LHCN-M2 (cell line): ENCODE measurements at places on chromosomes 3 and 15.
A peak's percentile ranks its signal among the peaks of the same experiment; 100 is the strongest.

DNA sequence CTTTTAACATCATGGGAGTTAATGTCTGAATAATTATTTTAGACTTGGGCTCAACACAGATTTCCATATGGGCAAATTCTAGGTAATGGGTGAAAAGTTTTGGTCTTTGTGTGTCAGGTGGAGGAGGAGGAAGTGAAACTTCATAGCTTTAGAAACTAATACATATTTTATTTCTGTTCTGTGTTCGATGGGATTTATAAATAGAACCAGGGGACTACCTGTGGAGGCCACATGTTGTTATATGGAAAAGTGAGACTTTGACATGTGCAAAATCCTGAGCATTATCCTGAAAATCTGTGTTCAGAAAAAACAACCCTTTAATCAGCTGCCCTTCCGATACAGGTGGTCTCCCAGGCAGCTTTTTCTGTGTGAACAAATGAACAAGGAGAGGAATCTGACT, 209.5 kb downstream of the SOX2 start:
- no peak for DNase-seq

DNA sequence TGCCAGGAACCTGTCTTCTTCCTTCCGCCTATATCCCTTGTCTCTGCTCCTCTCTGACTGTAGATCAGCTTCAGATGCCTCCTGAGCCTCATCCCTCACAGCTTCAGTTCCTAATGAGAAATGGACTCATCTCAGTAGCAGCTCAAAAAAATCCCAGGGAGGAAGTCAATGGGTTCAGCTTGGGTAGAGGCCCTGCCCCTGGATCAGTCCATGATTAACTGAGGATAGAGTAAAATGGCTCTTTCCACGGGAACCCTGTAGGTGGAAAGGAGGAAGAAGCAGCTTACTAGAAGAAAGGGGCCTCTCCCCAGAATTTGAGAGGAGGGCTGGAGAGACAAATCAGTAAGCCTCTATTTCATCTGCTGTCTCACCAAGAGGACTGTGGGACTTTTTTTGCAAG, 26.9 kb upstream of the HCN4 start:
- DNase-seq = no peak

GRCh38 chr15:25327686-25328085, 111.1 kb downstream of the UBE3A start:
- no peak for DNase-seq

DNA sequence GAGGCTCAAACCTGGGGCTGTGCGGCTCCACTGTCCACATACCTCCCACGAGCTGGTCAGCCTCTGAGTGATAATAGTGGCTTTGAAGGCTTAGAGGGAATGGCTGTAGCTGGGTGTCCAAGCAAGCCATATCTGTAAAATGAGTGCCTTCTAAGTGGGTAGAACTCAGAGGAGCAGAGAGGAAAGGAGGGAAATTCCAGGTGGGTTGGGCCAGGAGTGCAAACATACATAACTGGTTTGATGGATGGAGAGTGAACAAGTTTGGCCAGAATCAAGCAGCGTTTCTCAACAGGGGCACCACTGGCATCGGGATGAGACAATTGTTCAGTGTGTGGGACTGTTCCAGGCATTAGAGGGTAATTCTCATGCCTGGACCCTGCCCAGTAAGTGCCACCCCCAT, 91.1 kb downstream of the ASB7 start:
- DNase-seq = no peak

DNA sequence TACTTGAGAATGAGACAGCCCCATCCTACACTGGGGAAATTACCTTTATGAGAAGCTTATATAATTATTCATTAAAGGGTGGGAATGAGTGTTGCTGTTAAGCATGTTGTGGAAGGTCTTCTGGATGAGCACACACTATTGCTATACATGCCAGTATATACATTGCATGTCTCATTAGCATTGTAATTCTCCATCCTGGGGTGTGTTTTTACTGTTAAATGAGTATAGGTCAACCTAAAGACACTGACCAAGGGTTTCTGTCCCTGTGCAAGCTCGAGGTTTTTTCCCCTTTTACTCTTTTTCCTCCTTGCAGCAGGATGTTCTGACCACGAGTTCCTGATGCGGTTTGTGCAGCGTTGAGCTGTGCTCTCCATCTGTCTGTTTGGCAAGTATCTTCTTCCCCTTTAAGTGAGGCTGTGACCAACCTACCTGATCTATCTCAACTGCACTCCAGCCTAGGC, 7.2 kb upstream of the IVD start:
- DNase-seq = no peak

DNA sequence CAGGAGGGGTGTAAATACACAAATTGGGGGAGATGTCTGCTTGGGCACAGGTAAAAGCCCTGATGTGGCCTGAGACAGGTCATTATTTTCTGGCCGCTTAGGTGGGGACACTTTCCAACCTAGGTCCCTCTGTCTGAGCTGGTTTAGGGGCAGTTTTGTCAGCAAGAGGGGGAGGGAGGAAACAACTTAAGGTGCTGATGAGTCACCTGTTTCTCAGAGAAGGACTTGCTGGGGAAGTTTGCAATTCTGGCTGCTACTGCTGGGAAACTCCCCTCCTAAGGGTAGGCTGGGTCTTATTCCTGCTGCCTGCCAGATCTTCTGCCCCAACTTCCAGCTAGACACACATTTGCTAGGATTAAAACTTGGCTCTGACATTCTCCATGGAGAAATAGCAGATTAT, 4.8 kb upstream of the RHOV start:
- no peak for DNase-seq

DNA sequence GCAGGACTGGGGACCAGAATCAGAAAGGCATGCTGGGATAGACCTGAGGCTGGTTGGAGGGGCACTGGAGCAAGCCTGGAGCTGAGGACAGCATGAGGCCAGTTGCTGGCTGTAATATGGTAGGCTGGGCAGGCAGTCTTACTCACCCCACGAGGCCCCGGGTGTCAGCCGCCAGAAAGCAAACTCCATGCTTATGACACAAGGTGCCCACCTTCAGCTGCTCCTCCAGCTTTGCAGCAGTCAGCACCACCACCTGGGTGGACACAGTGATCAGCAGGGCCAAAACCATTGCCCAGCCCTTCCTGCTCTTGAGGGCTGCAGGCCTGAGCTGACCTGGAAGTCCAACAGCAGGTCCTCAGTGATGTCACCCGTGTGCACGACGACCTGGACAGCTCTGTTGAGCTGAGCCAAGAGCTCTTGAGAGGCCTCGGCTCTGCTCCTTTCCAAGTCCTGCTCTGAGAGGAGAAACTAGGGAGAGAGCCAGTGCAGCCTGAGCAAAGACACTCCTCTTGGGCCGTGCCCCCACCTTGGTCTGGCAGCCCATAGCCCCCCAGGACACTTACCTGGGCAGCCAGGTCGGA, 747 bp downstream of the UBA7 start:
- no peak for DNase-seq

- DNase-seq = peak; percentile 6
These were observed at the start of gene SAMMSON for GRCh38 chr3:69999140-70000027. Gene SAMMSON, plus strand, starts transcription at chr3:69999733.

GRCh38 chr15:101497484-101498034, 8.1 kb upstream of the PCSK6 start:
- DNase-seq = no peak

- peak; percentile 40 for DNase-seq
These were observed 421.0 kb upstream of the RBMS3 start for GRCh38 chr3:28859897-28860296.

DNA sequence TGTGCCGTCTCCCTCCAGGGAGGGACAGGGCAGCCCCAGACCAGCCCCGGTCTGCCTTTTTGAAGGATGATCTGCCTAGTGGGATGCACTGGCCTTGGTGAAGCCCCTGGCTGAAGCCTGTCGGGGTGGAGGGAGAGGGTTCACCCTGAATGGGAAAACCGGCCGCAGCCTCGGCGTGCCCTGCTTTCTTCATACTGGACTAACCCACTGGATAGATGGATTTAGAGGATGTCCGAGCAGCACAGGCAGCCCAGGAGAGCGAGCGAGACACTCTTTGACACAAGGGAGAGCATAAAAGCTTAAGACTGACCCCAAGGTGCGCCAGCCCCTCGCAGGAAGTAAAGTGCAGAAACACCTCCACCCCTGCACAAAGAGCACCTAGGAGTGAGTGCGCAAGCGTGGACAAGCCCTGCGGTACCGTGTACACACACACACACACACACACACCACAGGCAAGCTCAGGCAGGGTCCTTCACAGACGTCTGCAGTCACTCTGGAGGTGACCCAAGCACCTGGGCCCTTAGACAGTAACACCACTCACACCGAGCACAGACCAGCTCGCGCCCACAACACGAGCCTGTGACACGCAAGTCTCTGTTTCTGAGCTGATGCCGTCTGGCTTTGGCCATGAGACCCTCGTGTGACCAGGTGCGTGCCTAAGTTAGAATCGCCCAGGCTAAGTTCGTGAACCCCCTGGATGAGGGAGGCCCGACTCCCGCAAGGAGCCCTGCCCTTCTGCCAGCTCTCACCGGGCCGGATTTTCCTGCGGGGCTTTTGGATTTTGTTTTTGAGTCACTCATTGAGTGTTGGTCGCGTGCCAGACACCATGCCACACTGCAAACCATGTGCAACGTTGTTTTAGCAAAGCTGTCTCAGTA, 11.3 kb downstream of the SEMA4B start:
- no peak for DNase-seq

GRCh38 chr3:132838477-132838876, 116.3 kb upstream of the NPHP3 start:
- no peak for DNase-seq

DNA sequence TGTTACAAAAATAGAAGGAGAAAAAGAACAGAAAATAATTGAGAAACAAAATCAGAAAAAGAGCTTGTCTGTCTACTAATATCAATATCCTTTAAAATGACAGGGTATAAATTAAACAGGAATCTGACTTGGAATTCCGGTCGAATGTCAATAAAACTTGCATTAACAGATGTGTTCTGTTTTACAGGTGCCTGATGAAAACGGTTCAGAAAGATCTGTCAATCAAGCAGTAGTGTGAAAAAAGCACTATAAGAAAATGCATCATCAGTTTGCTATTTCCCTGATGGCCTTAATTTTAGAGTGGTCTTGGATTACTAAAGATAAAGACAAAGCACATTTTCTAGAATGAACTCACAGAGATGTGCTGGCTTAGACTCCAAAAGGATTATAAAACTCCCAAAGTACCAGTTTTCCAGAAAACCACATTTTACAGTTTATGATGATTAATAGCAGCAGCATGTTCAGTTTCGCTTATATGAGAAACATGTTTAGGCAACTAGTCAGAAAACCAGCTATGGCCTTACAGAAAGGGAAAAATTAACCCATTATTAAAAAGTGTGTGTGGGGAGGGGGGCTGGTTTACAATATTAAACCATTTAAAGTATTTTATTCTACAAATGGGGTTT, 8.2 kb upstream of the C3orf38 start:
- DNase-seq = peak; percentile 95

DNA sequence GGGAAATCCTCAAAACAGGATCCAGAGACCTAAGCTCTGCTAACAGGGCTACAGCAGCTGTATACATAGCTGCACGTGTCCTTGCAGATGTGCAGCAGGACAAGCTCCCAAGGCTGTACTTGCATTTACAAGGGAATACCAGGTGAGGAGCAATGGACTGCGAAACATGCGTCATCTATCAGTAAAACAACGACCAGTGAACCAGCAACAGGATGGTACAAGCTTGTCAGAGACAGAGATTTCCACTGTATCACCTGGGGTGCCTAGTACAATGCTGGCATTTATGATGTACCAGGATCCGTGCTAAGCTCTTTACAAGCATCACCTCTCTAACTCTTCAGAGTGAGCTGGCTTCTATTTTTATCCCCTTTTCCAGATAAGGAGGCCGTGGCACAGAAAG, 227.3 kb downstream of the FOXP1 start:
- DNase-seq = no peak

DNA sequence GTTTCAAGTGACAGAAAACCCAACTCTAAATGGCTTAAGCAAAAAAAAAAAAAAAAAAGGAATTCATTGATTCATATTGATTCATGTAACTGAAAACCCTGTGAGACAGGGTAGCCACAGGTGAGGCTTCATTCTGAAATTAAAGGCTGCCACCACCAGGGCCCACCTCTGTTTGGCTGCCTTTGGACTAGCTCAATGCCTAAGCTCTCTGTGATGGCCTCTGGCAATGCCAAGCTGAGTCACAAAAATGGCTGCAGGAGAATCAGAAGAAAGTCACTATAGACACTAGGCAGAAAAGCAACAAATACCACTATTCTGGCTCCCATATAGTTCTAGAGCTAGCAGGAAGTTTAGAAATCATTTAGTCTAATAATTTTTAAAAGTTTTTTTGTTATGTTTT, 38.2 kb upstream of the GYG1 start:
- DNase-seq = no peak
